Right renal cortex interstitium (tissue), 3 donors: ENCODE measurements at places on chromosomes 3 and 15. TPM values are rescaled to one million over a fixed set of nuclear protein-coding genes. Genes with fewer than 3 reads are reported as not detected.

Gene SPSB4
- 14.1 TPM for polyA plus RNA-seq

GRCh38 chr15:76903251-76903681 is 1.9 kb downstream of the SCAPER start:
- no peak for DNase-seq

GRCh38 chr3:45179163-45179562 is 33.0 kb upstream of the CDCP1 start:
- DNase-seq = no peak

Gene ENTPD3
- 1.9 TPM for polyA plus RNA-seq

DNA sequence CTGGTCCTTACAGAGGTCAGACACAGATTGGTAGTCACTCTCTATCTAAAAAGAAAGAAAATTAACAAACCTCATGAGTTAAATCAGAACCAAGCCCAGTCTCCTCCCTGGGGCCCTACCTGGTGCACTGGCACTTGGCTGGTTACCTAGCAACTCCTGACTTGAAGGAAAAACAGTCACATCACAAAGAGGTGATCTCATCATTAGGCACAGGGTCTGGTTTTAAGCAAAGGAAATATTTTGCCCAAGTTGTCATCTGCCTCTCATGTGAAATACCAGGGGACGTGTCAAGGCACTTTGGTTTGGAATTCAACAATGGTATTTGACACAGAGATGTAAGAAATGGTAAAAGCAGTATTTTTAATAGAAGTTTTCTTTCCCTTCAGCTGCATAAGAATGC is 47.7 kb upstream of the FMN1 start:
- peak; percentile 44 for DNase-seq

GRCh38 chr3:186719945-186720739 is 3.0 kb downstream of the KNG1 start:
- DNase-seq = no peak

DNA sequence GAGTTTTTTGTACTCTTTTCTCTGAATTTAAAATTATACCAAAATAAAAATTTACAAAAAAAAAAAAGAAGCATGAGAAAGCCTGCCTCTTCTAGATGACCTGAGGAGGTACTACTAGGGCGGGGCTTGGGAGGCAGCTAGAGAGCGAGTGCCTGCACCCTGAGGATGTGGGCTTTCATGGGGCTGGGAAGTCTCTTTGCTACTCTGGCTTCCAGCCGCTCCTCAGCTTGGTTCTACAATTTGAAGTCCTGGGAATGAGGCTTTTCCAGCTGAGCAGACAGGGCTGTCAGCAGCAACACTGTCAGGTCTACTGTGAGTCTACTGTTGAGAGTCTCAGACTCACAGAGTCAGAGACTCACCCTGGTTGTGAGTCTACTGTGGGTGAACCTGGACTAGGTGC is 8.2 kb upstream of the PSTPIP1 start:
- no peak for DNase-seq

GRCh38 chr15:89754361-89755154 is 3.5 kb upstream of the MESP1 start:
- DNase-seq = no peak

Gene CILP
- polyA plus RNA-seq = 3.3 TPM

DNA sequence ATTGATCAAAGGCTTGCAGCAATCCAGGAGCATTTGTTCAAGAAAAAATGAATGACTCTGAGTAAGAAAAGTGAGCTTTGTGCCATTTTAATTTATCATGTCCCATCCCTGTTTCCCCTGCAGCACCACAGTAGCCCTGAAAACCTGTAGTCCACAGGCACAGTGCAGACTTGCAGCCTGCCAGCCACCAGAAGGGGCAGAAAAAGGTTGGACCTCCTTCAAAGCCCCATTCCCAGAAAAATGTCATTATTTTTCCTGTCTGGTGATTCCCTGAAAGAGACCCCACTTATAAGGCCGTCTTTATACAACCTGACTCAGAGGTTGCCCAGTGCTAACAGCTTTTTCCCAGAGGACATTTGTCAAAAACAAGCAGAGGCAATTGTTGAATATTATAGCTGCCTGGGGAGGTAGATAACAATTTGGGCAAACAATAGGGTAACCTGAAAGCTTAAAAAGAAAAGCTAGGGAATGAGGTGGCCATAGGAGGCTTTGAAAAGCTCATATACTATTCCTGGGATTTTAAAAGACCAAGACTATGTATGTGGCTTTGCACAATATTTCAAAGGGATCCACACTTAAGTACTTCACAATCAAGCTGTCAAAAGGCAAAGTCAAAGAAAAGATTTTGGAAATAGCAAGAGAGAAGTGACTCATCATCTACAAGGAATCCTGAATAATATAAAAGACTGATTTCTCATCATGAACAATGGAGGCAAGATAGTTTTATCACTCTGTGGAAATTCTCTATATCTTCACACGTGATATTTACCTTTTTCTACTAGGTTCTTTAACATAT is 136.8 kb upstream of the PLXNA1 start:
- no peak for DNase-seq

Gene NLGN1
- 2.2 TPM for polyA plus RNA-seq

GRCh38 chr3:29454161-29454611 is 173.3 kb downstream of the RBMS3 start:
- no peak for DNase-seq

DNA sequence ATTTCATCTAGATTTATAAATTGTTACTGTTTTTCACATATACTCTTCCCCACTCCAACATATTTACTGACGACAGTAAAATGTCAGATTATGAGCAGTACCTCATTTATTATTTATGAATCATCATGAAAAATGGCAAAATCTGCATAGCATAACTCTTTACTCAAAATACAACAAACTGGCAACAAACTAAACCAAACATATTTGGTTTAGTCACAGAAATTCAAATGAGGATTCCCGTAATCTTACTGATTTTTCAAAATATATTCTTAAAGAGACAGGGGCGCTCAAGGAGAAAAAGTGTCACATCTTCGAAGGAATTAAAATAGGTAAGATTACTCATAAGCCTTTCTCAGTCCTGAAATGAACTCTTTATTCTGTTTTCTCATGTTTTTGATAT is 3.0 kb upstream of the GPR87 start:
- no peak for DNase-seq

DNA sequence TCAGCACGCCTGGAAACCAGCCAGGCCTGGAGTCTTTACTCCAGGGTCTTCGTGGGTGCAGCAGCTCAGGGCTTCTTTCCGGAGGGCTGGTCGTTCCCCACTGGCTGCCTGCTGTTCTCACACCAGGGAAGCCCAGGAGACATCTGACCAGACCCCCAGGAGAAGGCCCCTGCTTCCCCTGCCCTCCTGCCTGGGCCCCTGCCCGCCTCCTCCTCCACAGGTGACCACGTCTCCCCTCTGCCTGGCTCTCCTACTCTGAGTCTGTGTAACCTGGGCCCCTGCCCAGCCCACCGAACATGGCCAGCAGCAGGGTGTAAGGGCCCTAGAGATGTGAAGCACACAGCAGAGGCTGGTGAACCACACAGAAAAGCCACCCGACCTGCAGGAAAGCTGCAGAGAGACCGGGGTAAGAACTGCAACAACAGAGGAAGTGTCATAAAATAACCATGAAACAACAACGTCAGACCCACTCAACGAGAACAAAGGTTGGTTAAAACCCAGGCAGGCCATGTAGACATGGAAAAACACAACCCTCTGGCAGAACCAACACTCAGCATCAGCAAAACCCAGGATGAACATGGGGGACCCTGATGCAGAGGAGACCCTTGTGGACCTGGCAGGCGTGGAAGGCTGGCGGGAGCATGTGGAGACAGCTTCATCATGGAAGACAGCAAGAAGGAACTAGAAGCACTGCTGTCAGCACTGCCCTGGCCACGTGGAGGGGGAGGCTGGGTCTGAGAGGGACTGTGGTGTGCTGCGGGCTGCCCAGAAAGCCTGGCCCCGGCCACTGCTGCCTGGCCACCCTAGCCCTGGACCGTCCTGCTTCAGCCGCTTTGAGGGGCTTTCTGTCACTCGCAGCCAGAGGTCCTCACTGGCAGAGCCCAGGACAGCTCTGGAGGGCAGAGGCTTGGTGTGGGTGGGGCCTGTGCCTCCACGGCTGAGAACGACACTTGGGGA is 20.4 kb downstream of the UROC1 start:
- no peak for DNase-seq

DNA sequence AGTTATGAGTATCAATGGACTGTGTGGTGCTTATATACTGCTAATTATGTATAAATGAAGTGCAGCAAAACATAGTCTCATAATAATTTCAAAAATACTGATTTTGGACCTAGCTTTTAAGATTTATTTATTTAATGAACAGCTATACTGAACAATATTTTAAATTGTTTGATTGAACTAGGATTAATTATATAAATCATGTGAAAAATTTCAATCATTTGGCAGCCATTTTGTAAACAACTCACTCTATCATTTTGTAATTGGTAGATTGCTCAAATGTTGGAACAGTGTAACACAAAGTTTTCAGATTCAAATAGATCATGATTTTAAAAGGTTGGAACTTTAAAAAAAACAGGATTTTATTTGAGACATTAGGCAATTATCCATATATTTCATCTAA is 47.0 kb downstream of the EPHA3 start:
- no peak for DNase-seq

Gene ELL3
- polyA plus RNA-seq = 3.9 TPM

DNA sequence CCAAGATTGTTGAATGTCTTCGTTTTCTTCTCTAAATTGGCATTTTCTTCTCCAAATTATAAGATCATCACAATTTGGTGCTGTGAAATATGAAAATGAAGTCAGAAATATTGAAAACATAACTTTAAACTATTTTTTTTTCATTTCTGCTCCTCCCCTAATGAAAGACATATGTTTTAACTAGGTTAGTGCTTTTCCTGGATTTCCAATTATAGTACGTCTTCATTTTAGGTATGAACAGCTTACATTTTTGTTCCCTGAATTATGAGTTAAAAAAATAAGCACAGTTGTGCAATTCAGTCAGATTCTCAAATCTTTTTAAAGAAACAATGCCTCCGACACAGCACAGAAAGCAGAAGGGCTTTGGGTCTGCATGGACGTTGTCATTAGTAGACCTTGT is 83.5 kb upstream of the CFAP20DC start:
- no peak for DNase-seq

Gene FANCD2OS
- polyA plus RNA-seq = not detected

Gene GRIP2
- polyA plus RNA-seq = 0.67 TPM

DNA sequence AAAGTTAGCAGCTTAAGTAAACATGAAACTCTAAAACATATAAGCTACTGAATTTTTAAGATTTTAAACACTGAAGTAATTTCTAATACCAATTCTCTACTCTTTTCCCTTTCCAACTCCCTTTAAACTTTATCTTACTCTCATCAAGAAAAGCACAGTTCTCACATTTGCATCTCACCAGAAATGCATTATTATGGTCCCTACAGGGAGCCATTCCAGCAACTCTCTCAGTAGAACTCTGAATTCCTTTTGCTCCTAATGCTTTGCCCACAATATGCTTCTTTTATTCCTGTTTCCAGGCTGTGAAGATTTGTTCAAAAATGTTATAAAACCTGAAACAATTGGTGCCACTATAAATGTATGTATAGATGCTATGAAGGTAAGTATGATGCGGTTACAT is 83.4 kb downstream of the TFDP2 start:
- no peak for DNase-seq

GRCh38 chr15:99164119-99164518 is 59.2 kb downstream of the SYNM start:
- DNase-seq = no peak

Gene TMC3
- polyA plus RNA-seq = 0.12 TPM

GRCh38 chr3:112770032-112770626 is 76.5 kb downstream of the CD200R1L start:
- DNase-seq = no peak

- no peak for DNase-seq
Measured at GRCh38 chr3:64022451-64023186, 675 bp downstream of the PSMD6 start.

Gene UROC1
- 0.11 TPM for polyA plus RNA-seq

DNA sequence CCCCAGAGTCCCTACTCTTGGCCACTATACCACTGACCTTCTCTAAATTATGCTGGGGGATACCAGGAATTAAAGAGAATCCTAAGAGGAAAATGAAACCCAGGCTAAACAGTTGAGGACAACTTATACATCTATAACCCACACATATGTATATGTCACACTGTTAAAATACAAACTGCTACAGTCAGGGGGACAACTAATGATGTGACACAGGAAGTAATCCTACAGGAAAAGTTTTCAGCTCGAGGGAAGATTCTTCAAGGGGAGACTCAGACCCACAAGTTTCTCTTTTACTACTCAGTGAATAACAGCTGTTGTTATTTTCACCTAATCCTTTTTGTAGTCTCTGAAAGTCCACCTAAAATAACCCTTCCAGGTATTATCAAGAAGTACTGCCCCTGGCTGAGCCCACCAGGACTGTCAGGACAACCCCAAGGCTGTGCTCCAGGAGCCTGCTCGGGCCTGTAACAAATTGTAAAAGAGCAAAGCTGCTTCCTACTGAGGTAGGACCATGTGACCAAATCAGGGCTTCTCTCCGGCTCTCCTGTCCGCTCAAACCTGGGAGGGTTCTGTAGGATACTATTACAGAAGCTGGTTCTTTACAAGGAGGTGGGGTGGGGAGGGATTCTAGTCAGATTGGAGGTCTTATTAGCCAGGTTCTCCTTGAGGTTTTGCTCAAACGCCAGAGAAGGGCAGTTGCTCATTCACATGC is 91.6 kb downstream of the SRGAP3 start:
- DNase-seq = no peak

DNA sequence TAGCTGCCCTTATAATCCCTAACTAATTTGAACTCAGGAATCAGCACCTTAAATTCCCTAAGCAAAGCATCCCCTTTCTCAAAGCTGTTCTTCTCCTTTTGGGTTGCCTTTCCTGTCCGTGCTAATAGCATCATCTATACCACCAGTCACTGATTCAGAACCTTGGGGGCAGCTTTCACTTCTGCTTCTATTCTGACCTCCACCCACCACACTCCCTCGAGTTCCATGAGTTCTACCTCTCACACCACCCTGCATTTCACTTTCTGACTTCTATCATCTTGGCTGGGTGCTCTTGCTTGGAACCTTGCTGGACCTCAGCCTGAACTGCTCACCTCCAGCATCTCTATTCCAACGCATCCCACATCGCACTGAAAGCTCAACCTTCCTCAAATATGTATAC is 55.4 kb upstream of the KCNMB2 start:
- no peak for DNase-seq

DNA sequence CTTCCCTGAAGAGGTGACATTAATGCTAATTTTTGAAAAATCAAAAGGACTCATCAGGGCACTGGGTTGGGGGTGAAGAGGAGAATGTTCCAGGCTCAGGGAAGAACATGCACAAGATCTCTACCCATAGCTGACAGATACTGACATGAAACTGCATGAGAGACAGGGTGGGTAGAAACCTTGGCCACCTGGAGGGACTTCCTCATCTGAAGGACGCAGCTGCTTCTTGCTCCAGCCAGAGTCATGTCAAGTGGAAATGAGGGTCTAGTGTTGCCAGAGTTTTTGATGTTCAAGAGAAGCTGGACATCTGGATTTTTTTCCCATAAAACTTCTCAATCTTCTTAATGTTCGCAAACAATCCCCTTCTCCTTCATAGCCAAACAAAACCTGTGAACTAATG is 29.7 kb downstream of the AMOTL2 start:
- DNase-seq = no peak

Gene OR5AC2
- not detected for polyA plus RNA-seq
